ENCODE measurements at places on chromosomes 13 and 19. TPM values are rescaled to one million over a fixed set of nuclear protein-coding genes. Genes with fewer than 3 reads are reported as not detected.

DNA sequence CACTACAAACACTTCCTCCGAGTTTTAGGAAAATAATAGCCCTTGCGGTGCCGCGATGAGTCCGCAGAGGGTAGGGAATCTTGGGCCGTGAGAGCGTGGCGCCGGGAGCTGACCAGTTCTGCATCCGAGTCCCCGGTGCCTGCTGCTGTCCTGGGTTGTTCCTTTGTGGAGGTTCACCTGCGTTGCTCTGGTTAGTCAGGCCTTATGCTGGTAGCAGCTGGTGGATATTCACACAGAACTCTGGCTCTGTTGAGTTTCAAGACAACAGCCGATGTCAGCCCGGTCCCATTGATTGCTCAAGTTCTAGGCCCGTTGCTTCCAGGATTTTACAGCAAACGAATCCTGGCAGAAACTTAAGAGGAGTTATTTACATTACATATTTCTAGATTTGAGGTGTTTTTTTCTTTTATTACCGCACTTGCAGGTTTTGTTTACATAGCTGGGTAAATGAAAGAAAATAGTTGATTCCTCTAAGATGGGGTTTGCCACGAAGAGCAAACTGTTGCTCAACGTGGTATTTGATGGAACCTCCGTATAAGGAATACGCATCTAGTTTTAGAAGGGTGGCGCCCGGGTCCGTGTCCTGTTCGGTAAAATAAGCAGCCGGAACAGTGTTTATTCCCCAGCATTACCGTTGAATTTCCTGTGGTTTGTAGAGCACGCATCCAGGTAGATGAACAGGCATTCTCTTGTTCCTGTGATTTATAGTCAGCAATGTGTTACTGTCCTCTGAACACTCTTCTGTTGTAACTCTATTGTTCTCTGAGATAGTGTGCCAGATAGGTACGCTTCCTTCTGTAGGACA lies 1.3 kb downstream of the CLDN10 start:
- H3K36me3 ChIP-seq: no peaks in the 10 kb centered on the region
- peaks cover 16% of the 10 kb centered on the region for H3K4me1 ChIP-seq
- peaks cover 33% of the 10 kb centered on the region for H3K27me3 ChIP-seq
- no peak for DNase-seq
- no peak overlapping the region for H3K27ac ChIP-seq
- H3K4me3 ChIP-seq: peak overlapping the region; percentile 34

DNA sequence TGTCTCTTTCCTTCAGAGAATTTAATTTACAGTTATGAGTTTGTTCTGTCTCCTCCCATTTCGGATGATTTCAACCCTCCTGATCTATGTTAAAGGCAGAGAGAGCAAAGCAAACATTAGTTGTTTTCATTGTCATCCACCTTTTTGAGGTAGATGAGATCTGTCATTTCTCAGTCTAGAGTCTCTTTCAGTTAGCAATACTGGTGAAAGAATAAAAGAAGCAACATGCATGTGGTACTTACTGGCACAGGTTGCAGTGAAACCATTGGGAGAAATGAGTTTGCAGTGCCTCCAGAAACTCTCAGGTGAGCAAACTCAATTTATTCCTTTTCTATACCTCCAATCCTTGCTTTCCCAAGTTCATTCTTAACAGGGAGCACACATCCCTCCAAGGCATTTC lies 99.4 kb downstream of the RBM26 start:
- DNase-seq: no peak
- no peaks in the 10 kb centered on the region for H3K4me1 ChIP-seq
- peaks cover 10% of the 10 kb centered on the region for H3K27me3 ChIP-seq
- H3K27ac ChIP-seq: no peak overlapping the region
- H3K4me3 ChIP-seq: no peak overlapping the region

- no peak overlapping the region for H3K4me3 ChIP-seq
- H3K27me3 ChIP-seq: no peaks in the 10 kb centered on the region
- no peaks in the 10 kb centered on the region for H3K36me3 ChIP-seq
- no peaks in the 10 kb centered on the region for H3K4me1 ChIP-seq
- H3K27ac ChIP-seq: no peak overlapping the region
These were observed 1591.5 kb downstream of the PCDH9 start for GRCh38 chr13:65638572-65639168.

GRCh38 chr19:55005684-55006488 lies 32.2 kb downstream of the GP6 start:
- H3K27me3 ChIP-seq: peaks cover 5% of the 10 kb centered on the region
- H3K27ac ChIP-seq: peak overlapping the region; percentile 88
- DNase-seq: peak; percentile 90
- peaks cover 46% of the 10 kb centered on the region for H3K4me1 ChIP-seq
- H3K4me3 ChIP-seq: peak overlapping the region; percentile 82
- peaks cover 35% of the 10 kb centered on the region for H3K36me3 ChIP-seq

DNA sequence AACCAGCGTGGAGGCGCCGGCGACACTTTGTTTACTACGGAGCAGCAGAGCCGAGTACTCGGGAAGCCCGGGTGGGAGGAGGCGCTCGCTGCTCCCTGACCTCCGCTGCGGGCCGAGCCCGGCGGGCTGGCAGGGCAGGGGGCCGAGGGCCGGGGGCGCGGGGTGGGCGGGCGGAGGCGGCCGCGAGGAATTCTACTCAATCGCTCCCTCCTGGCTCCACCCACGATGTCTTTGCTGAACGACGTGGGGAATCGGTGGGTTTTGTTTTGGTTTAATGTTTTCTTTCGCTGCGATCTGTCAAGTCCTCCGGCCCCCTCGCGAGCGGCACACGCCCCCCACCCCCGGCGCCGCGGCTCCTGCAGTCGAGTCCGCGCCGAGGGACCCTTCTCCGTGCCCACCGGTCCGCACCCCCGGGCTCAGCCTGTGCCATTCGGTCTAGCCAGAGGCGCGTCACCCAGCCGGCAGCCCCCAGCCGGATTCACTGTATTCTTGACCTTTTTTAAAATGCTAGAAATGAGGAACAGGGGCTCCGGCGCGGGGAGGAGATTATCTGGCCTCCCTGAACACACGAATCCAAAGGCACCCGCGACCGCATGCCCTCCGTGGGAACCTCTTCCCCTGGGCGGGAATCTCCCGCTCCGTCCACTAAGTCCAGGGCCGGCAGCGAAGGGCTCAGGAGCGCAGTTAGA lies 636 bp upstream of the FOXO1 start:
- peaks cover 35% of the 10 kb centered on the region for H3K4me1 ChIP-seq
- no peak for DNase-seq
- no peaks in the 10 kb centered on the region for H3K36me3 ChIP-seq

GRCh38 chr19:12996406-12997094 lies 1.3 kb downstream of the NFIX start:
- peaks cover 7% of the 10 kb centered on the region for H3K4me1 ChIP-seq
- H3K4me3 ChIP-seq: peak overlapping the region; percentile 64
- DNase-seq: no peak
- H3K36me3 ChIP-seq: no peaks in the 10 kb centered on the region
- peak overlapping the region; percentile 49 for H3K27ac ChIP-seq
- peaks cover 44% of the 10 kb centered on the region for H3K27me3 ChIP-seq

GRCh38 chr13:106589716-106590115 lies 21.8 kb upstream of the ARGLU1 start:
- H3K27me3 ChIP-seq: peaks cover 9% of the 10 kb centered on the region
- no peak overlapping the region for H3K4me3 ChIP-seq
- no peaks in the 10 kb centered on the region for H3K4me1 ChIP-seq

- H3K4me3 ChIP-seq: peak overlapping the region; percentile 28
- H3K27ac ChIP-seq: no peak overlapping the region
- DNase-seq: peak; percentile 52
- peaks cover 21% of the 10 kb centered on the region for H3K4me1 ChIP-seq
- H3K36me3 ChIP-seq: no peaks in the 10 kb centered on the region
These were observed 31.6 kb downstream of the SYT3 start for GRCh38 chr19:50607874-50608785.

GRCh38 chr19:18292810-18293641 lies 11.6 kb upstream of the JUND start:
- peak overlapping the region; percentile 99 for H3K27ac ChIP-seq
- peaks cover 29% of the 10 kb centered on the region for H3K27me3 ChIP-seq
- peaks cover 59% of the 10 kb centered on the region for H3K4me1 ChIP-seq
- DNase-seq: peak; percentile 38
- no peaks in the 10 kb centered on the region for H3K36me3 ChIP-seq

- no peak overlapping the region for H3K27ac ChIP-seq
- no peaks in the 10 kb centered on the region for H3K4me1 ChIP-seq
- H3K36me3 ChIP-seq: no peaks in the 10 kb centered on the region
- peaks cover 2% of the 10 kb centered on the region for H3K27me3 ChIP-seq
- no peak overlapping the region for H3K4me3 ChIP-seq
- DNase-seq: no peak
These were observed 7.8 kb upstream of the CDK8 start for GRCh38 chr13:26246154-26246553.

GRCh38 chr19:39676004-39676403 lies 20.3 kb downstream of the LGALS16 start:
- H3K27me3 ChIP-seq: peaks cover 2% of the 10 kb centered on the region
- no peak overlapping the region for H3K27ac ChIP-seq
- H3K4me3 ChIP-seq: no peak overlapping the region
- no peak for DNase-seq
- H3K36me3 ChIP-seq: no peaks in the 10 kb centered on the region
- H3K4me1 ChIP-seq: no peaks in the 10 kb centered on the region

DNA sequence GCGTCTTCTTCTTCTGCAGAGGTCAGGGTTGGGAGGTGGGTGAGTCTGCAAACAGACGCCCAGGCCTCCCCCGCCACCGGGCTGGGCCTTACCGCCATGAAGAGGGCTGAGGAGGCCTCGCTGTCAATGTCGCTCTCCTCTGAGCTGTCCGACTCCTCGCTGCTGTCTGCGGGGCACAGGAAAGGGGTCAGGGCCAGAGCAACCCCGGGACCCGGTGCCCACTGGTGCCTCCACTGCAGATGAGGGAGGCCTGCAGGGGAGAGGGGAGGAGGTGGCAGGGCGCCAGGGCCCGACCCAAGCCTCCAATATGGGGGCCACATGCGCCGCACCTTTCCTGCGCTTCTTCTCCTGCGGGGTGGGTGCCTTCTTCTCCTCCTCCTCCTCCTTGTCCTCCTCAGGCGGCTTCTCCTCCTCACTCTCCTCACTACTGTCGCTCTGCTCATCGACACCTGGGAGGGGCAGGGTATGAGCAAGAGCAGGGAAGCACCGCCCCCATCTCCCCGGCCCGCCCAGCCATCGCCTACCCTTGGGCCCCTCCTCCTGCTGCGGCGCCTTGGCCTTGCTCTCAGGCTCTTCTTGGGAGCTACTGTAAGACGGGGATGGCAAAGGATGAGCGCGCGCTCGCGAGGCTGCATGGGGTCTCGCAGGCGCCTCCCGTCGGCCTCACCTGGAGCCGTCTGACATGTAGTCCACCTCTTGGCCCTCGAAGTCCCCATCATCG lies 5.5 kb upstream of the PSPN start:
- H3K27ac ChIP-seq: no peak overlapping the region
- no peak for DNase-seq
- peaks cover 18% of the 10 kb centered on the region for H3K36me3 ChIP-seq

GRCh38 chr13:101190976-101191375 lies 225.3 kb downstream of the NALCN start:
- peaks cover 8% of the 10 kb centered on the region for H3K27me3 ChIP-seq
- H3K27ac ChIP-seq: no peak overlapping the region
- H3K36me3 ChIP-seq: no peaks in the 10 kb centered on the region

DNA sequence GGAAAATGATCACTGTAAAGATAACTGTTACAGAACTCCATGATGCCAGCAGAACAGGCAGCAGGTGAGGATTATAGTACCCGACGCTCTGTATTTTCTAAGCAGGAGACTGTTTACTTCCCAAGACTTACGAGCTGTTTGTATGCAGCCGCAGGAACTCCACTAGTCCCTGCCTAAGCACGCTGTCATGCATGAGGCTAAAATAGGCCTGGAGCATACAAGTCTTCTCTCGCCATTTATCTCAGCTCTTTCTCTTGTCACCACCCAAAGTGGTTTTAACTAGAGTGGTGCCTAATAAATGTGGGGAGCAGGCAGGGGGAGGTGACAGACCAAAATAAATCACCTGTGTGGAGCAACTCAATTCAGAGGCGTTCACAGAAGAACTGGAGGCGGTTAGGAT lies 175.8 kb downstream of the TDRD3 start:
- H3K27ac ChIP-seq: no peak overlapping the region
- peaks cover 2% of the 10 kb centered on the region for H3K27me3 ChIP-seq
- peaks cover 55% of the 10 kb centered on the region for H3K36me3 ChIP-seq
- H3K4me3 ChIP-seq: no peak overlapping the region
- H3K4me1 ChIP-seq: no peaks in the 10 kb centered on the region
- DNase-seq: no peak

DNA sequence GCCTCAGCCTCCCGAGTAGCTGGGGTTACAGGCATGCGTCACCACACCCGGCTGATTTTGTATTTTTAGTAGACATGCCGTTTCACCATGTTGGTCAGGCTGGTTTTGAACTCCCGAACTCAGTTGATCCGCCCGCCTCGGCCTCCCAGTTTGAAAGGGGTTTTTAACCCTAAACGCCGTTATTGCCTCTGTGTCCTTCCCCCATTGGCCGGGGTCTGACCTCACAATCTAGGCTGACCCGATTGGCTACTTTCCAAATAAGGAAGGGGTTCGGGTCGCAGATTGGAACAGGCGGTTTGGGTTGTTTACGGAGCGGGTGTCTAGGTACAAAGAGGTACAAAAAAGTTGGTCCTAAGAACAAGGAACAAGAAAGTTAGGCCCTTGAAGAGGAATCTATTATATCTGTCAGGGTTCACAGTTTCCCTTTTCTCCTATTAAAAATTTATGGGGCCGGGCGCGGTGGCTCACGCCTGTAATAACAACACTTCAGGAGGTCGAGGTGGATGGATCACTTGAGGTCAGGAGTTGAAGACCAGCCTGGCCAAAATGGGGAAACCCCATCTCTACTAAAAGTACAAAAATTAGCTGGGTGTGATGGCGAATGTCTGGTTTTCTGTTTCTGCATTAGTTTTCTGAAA lies 1.0 kb downstream of the ZNF253 start:
- H3K36me3 ChIP-seq: no peaks in the 10 kb centered on the region
- DNase-seq: peak; percentile 61
- peaks cover 43% of the 10 kb centered on the region for H3K4me1 ChIP-seq
- H3K27me3 ChIP-seq: peaks cover 6% of the 10 kb centered on the region
- H3K27ac ChIP-seq: peak overlapping the region; percentile 98

DNA sequence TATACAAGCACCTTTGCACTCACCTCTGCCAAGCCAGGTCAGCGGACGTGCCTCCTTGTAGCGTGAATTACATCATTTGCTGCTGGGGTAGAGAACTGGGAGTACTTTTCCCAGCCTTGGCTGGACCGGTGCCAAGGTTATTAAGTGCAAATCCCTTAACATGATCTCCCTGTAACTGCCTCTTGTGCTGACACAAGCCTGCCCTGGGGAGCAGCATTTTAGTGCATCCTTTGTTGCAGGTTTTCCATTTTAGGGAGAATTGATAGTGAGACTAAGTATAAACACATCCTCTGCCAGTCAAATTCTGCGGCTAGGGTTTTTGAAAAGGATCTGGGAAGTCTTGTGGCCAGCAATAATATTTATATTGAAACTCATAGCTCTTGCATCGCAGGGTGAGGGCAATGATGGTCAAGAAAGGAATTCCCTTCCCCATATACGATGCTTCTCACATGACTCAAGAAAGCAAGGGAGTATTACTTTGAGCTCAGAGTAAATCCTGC lies 32.7 kb upstream of the DCLK1 start:
- no peaks in the 10 kb centered on the region for H3K36me3 ChIP-seq
- no peak for DNase-seq
- H3K27ac ChIP-seq: no peak overlapping the region
- no peaks in the 10 kb centered on the region for H3K27me3 ChIP-seq
- H3K4me1 ChIP-seq: no peaks in the 10 kb centered on the region

- no peak overlapping the region for H3K27ac ChIP-seq
- H3K4me1 ChIP-seq: no peaks in the 10 kb centered on the region
- no peak overlapping the region for H3K4me3 ChIP-seq
- DNase-seq: no peak
These were observed 64.9 kb upstream of the RNF113B start for GRCh38 chr13:98241976-98242375.

PRR20C gene
- not detected for polyA plus RNA-seq

SELENOV gene
- not detected for polyA plus RNA-seq

NLRP4 gene
- polyA plus RNA-seq: not detected

TMPRSS9 gene
- not detected for polyA plus RNA-seq

CEACAM3 gene
- not detected for polyA plus RNA-seq

ZSCAN18 gene
- polyA plus RNA-seq: 15.2 TPM

UPK1A gene
- not detected for polyA plus RNA-seq

PRR22 gene
- polyA plus RNA-seq: not detected

Data from immature natural killer cell (primary cell).